Left lung (tissue), 14 donors: ENCODE measurements at places on chromosomes 16 and 17. TPM values are rescaled to one million over a fixed set of nuclear protein-coding genes. Genes with fewer than 3 reads are reported as not detected.
A peak's percentile ranks its signal among the peaks of the same experiment; 100 is the strongest.

GRCh38 chr16:87066133-87067002, 250.8 kb downstream of the C16orf95 start:
- DNase-seq: no peak

DNA sequence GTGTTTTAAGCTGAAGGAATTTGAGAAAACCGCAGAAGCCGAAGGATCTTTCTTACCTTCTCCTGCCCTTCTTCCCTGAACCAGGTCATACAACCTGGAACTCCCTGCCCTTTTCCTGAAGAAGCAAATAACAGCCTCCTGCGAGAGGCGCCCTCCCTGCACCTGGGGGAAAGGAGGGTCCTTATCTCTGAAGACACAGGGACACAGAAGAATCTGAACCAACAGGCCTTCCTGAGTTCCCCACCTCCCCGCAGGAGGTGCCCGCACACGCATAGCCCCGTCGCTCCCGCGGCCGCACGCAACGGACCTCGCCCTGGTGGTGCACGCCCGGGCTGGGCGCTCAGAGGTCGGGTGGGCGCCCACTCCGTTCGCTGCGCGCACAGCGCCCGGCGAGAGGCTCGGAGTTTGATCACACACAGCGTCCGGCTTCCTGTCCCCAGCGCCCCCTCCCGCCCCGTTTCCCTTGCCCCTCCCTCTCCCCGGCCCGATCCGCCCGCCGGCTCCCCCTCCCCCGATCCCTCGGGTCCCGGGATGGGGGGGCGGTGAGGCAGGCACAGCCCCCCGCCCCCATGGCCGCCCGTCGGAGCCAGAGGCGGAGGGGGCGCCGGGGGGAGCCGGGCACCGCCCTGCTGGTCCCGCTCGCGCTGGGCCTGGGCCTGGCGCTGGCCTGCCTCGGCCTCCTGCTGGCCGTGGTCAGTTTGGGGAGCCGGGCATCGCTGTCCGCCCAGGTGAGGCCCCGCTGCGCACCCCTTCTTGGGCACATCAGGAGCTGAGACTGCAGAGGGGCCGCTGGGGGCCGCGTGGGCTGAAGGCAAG, at the start of gene TNFSF12:
Gene TNFSF12, plus strand, starts transcription at position 474 of the 816 bp plus-strand sequence. Its CDS starts 96 bp downstream, at position 570.
- peak; percentile 66 for DNase-seq

GRCh38 chr17:35486920-35487732, 38.6 kb upstream of the SLFN13 start:
- DNase-seq: peak; percentile 72

GRCh38 chr17:10046786-10047785, 142.0 kb upstream of the RCVRN start:
- no peak for DNase-seq

- no peak for DNase-seq
These were observed 40.7 kb downstream of the ABCA5 start for GRCh38 chr17:69286257-69286656.

- no peak for DNase-seq
These were observed 1002.9 kb downstream of the KCNJ18 start for GRCh38 chr17:22695228-22695619.

DNA sequence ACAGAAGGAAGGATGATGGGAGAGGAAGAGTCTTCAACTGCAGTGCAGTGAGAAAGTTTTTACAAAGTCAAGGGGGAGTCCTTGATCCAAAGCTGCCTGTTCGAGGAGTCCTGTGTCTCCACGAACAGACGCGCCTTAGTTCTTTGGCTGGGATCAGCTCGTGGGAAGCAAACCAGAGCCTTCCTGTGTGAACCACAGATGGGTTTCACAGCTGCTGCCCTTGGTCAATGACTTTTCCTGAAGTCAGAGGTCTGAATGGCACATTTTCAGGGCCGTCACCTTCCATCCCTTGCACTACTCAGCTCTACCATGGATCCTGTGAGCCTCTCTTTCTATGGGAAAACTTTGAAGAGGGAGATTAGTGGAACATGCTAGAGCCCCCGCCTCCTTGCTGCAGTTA, 4.2 kb upstream of the SBK1 start:
- DNase-seq: no peak

- DNase-seq: no peak
These were observed 38.5 kb downstream of the CTU2 start for GRCh38 chr16:88744577-88745521.

GRCh38 chr16:88402551-88403240, 19.9 kb downstream of the ZNF469 start:
- DNase-seq: no peak

DNA sequence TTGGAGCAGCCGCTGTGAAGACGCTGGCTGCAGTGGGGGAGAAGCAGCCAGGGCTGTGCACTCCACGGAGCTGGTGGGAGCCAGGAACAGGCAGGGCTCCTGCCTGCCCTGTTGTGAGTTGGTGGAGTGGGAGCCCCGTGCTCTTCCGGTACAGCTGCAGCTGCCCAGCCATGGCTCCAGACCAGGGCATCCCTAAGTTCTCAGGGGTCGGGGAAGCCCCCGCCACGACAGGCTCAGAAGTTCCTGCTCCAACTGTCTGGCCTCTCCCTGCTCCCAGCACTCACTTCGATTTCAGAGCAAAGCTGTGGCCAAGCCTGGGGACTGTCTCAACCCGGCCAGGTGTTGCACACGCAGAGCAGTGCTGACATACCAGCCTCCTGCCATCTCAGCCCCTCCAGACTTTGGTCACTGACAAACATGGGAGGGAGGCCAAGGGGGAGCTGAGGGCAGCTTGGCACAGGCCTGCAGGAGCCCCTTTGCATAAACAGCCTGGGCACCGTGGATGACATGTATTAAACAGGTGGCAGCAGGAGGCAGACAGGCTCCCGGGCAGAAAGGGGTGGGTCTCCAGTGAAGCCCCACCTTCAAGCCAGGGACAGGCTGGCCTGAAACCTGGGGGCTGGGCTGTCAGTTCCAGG, 13.9 kb upstream of the KDM8 start:
- no peak for DNase-seq

DNA sequence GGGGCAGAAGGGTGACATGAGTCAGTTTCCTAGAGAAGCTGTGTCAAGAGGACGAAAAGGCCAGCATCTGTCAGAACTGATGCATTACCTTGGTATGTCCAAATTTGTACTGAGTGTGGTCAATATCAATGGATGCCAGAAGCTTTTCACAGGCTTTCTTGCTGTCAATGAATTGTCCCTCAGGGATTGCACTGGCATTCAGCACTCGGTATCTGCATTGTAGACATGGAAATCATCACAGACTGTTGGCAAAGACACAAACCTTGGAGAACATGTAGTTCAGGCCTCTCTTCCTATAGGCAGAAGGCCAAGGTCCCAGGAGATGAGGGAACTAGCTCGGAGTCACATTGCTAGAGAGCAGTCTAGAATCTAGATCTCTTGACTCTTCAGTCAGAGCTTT, 16.6 kb downstream of the MYH3 start:
- DNase-seq: no peak

GRCh38 chr16:55655897-55656681, at the start of gene SLC6A2:
SLC6A2 (plus strand) TSS chr16:55655988; CDS start chr16:55656695, 707 bp downstream.
- DNase-seq: peak; percentile 76

GRCh38 chr17:77836557-77837041, 121.9 kb upstream of the TNRC6C start:
- DNase-seq: no peak

DNA sequence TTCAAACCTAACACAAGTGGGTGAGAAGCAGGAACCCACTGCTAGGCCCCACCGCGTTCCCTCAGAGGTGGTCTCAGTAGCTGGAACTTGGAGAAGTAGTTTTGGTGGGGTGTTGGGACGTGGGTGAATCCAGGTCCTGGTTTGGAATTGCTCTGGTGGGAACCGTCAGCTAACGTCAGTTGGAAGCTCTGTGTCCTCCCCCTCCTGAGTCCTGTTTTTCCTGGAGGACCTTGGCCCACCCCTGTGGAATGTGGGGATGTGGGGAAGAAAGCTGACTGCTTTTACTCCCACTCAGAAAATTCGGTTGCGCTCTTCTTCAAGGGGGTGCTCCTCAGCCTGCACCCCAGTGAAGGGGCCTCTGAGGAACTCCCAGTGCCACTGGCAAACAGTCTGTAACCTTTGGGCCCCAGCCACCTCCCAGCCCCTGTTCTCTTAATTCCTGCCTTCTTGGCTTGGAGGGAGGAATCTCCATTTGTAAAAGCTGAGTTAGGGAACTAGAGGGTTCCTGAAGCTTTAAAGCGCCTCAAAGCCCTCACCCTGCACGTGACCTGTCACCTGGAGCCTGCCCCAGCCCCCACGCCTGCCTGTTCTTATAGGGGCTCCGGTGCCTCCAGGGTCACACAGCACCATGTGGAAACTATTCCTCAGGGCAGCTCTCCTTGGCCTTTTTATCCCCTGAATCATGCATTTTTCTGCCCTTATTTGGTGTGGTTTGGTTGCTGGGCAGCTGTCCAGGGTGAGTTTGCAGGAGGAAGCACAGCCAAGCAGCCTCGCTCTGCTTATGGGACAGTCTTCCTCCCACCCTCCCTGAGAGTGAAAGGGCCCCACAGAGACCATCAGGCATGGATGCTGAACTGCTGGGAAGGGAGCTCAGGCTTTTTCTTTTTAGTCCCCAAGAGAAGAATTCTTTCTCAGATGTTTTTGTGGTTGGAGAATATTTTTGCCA, 16.2 kb upstream of the NAGLU start:
- DNase-seq: no peak

- no peak for DNase-seq
These were observed 30.8 kb upstream of the ABCA5 start for GRCh38 chr17:69357701-69358100.

- no peak for DNase-seq
These were observed 5.8 kb upstream of the GSE1 start for GRCh38 chr16:85607321-85607765.

DNA sequence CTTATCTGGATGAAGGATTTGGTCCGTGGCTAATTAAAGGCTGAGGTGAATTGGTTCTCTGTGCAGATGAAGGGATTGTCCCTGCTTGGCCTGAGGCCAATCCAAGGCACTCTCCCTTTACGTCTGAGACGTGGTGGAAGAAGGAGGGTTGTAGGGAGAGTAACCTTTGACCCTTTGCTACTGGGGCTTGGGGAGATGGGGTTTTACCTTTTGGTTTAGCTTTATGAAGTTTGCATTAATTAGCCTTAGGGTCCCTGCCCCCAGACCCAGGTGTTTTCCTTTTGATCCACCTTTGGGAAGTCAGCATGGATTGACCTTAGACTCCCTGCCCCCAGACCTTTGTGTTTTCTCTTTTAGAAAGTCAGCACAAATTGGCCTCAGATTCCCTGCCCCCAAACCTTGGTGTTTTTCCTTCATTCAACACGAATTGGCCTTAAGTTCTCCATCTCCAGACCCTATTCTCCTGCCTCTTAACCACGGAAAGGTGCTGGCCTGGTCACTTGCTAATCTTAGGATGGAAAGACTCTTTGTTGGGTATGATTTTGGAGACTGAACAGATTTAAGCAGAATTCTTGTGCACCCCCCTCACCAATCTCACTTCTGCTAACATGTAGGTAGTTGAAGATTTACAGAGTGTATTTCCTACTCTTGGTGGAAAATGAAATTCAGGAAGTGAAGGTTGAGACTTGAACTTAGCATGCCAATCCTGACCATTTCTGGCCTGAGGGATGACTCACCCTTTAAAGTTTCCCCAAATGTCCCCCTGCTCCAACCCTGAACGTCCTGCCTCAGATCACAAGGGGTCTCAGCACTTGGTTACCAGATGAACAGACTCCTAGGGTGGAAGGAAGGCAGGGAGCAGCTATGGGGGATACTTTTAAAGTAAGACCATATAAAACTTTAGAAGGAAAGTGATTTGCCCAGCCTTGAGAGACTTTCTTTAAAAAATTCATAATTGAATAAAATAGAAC, 23.1 kb upstream of the MMD start:
- no peak for DNase-seq

GRCh38 chr16:11024333-11025053, 80.1 kb downstream of the CLEC16A start:
- DNase-seq: no peak

GRCh38 chr16:1089822-1090619, 6.0 kb downstream of the C1QTNF8 start:
- no peak for DNase-seq

DNA sequence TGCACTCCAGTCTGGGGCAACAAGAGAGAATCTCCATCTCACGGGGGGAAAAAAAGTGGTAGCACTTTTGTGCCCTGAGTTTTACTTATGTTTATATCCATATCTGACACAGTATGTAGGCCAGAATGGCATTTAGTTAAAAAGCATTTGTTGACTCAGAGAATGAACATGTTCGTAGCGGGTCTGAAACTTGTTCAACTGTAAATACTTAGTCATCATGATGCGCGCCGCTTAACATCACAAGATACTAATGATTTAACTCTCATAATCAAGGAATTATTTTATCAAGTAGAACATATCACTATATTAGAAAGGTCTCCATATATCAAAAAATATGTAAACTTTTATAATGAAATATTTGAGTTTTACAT, 55.3 kb upstream of the ITGA2B start:
- DNase-seq: no peak

DNA sequence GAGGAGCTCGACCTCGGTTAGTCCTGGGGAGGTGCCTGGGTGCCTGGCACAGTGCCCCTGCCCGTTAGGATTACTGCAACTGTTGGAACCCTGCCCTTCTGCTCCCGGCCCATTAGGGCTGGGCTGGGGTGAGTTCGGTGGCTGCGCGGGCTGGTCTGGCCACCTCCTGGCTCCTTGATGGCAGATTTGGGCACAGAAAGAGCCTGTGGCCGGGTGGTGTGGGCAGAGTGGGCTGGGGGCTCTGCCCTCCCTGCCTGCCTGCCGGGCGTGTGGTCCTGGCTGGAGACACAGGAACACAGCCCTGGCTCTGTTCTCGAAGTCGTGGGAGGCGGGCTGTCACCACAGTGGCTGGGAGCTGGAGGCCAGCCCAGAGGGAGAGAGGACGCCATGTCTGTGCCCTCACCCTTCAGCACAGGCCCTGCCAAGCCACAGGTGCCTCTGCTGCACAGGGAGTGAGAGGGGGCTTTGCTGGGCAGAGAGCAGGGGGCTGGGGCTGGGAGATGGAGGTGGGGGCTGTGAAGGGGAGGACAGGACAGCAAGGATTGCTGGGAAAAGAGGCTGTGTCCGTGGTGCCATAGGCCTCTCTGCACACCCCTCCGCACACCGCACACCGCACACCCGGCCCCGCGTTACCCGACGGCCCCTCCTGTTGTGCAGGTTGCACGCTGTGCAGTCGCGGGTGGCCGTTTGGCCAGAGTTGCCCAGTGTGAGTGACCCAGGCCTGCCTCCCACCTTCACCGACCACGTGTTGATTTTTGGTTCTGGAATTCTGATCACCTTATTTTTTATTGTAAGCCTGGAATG, 236.6 kb upstream of the GSE1 start:
- no peak for DNase-seq

- DNase-seq: no peak
These were observed 49.3 kb upstream of the FBXO47 start for GRCh38 chr17:39016193-39017153.

- DNase-seq: no peak
These were observed 255.5 kb upstream of the TBX2 start for GRCh38 chr17:61144137-61144536.

- DNase-seq: peak; percentile 65
These were observed 30.4 kb downstream of the RPH3AL start for GRCh38 chr17:322006-322780.

- DNase-seq: no peak
These were observed 4.4 kb downstream of the ACADVL start for GRCh38 chr17:7224110-7224509.

The ARHGDIG gene
- total RNA-seq: 1.1 TPM

The ZSCAN10 gene
- total RNA-seq: not detected

The CDRT15L2 gene
- not detected for total RNA-seq

The HEATR9 gene
- total RNA-seq: 0.37 TPM

The SLC5A11 gene
- 0.10 TPM for total RNA-seq

The SLC16A13 gene
- total RNA-seq: 21.5 TPM

The CSH1 gene
- total RNA-seq: not detected

The CLEC10A gene
- 9.6 TPM for total RNA-seq
